ENCODE measurements at places on chromosomes 5 and 9. TPM values are rescaled to one million over a fixed set of nuclear protein-coding genes. Genes with fewer than 3 reads are reported as not detected.

- DNase-seq = no peak
Measured at GRCh38 chr9:120652934-120653333, 61.3 kb downstream of the MEGF9 start.

The ABCA2 gene
- total RNA-seq = 4.7 TPM

The ARHGEF28 gene
- not detected for total RNA-seq

The IL13 gene
- total RNA-seq = 0.49 TPM

DNA sequence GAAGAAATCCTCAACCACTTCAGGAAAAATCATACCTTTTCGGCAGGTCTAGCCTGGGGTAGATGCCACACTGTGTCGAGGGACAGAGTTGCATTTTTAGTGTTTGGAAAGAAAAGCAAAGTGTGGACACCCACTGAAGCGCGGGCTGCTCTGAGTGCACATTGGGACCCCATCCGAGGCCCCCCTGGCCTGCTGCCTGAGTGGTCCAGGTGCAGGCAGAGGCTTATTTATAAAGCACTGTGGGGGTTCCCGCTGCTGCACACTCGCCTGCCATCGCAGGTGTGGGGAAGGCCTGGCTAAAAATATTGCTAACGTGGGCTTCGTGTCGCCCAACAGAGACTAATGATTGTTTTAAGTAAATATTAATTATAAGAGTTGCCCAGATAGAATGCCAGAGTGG is 119.4 kb downstream of the CRB2 start:
- DNase-seq = no peak

The PRDM12 gene
- not detected for total RNA-seq

The ITK gene
- total RNA-seq = 340 TPM

The GRHPR gene
- total RNA-seq = 72.8 TPM

- no peak for DNase-seq
Measured at GRCh38 chr5:179125789-179126505, 65.8 kb downstream of the ZNF354C start.

DNA sequence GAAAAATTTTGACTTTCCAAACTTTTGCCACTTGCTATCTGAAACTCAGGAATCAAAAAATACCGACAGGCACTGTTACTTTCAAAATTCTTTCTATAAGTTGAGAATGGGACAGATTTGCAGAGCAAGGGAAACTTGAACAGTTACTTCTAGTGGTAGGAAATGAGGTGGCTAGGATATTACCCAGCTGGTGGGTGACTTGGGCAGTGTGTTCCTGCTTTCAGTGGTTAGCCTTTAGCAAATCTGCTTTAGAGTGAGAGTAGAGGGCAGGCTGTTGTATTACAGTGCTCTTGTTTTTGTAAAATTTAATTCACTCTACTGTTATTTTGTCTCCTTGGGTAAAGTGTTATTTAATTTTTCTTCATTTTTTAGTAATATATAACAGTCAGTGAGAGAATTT is 40.2 kb upstream of the ROPN1L start:
- no peak for DNase-seq

DNA sequence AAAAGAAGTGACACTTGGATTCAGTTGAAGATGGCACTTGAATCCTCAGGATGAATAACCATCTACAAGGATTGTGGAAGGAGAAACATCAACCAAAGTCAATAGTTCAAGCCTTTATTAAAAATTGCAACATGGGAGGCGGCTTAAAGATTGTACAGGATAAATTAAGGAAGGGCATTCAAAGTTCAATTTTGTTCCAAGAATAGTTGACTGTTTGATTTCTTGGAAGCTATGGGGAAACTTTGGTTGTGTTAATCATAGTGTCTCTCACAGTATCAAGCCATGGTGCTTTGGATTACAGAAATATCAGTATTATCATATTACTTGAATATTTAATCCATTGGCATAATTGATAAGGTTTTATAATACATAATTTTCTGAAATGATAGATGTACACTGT is 1844.3 kb downstream of the MAT2B start:
- no peak for DNase-seq

DNA sequence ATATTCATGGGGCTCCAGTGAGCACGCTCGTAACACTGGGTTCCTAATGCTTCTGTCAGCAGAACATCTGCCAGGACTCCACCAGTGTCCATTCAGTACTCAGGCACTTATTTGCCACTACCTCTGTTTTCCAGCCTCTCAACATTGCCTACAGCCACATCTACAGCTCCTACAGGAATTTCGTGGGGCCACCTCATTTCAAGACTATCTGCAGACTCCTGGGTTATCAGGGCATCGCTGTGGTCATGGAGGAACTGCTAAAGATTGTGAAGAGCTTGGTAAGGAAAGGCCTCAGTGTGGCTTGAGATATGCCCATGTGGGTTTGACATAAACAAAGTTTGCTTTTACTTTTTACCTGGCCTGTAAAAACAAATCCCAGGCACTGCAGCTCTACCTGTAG is 92.9 kb downstream of the CYFIP2 start:
- no peak for DNase-seq

DNA sequence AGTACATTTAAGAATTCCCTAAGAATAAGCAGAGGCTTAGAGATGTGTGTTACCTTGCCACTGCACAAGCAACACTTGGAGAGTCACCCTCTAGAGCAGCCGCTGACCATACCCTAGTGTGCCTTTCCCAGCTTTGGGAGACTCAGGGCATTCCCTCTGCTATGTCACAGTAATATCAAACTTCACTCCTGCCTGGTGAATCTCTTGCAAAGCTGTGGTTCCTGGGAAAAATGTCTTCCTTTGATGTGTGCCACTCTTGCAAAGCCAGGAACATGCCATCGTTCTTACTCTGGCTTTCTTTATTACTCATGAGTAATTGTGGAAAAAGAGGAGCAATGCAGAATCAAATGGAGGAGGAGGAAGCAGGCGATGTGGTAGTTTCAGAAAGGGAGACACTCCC is 173.2 kb downstream of the CCDC192 start:
- no peak for DNase-seq

The NUTM2G gene
- total RNA-seq = not detected

DNA sequence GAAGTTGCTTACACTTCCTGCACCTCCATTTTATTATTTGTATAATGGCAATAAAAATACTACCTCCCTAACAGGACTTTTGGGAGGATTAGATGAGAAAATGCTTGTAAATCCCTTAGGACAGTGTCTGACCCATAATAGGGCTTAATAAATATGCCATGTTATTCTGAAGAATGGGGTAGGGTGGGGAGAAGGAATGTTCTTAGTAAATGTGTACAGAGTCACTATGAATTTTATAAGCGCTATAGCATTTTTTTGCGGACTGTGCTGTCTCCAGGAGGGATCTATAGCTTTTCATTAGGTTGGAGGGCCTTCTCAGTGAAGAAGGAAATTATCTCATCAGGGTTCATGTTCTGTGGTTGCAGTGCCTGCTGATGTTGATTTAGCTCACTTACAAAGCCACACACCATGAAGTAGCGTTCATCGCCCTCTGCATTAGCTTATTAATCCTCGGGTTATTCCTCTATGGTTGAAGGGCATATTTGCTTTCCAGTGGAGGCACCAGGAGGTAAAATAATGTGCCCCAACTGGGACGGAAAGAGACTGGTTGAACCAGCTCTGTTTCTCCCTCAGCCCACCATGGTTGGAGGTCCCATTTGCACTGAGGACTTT is 497.1 kb downstream of the ARHGEF28 start:
- DNase-seq = no peak

The DEPDC1B gene
- total RNA-seq = 35.8 TPM

DNA sequence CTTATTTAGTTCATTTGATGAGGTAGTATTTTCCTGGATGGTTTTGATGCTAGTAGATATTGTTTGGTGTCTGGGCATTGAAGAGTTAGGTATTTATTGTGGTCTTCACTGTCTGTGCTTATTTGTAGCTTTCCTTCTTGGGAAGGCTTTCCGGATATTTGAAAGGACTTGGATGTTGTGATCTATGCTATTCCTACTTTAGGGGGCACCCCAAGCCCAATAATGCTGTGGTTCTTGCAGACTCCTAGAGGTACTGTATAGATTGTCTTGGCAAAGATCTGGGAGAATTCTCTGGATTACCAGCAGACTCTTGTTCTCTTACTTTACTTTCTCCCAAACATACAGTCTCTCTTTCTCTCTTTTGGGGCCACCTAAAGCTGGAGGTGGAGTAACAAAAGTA is 315.7 kb downstream of the MAT2B start:
- DNase-seq = no peak

DNA sequence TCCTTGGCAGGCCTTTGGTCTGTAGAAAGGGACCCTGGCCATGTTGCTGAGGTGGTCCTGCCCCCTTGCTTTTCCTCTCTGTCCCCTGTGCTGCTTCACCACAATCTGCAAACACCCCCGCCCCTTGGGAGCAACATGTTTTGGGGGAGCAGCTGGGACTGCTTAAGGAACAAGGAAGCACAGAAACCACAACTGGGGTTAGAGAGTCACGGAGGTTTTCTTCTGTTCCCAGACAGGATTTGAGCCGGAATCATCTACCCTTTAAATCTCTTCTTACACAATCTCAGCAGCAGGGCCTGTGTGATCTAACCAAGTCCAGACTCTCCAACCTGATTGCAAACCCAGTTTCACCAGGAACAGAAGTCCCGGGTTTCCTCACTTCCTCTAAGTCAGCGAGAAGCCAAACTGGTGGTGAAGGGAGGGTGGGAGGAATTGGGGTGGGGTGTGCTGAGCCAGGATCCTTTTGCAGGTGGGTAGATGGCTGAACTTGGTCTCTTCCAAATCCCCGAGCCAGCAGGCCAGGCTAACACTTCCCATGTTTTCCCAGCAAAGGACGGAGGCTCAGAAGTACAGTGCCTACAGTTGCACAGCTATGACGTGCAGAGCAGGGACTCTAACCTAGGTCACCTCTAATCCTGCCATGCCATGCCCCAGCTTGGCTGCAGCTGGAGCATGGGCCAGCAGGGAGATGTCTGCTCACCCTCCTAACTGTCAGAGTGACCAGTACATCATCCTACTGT is 25.0 kb downstream of the SH3PXD2B start:
- DNase-seq = no peak

- peak; percentile 49 for DNase-seq
Measured at GRCh38 chr5:132485641-132486317, 4.8 kb downstream of the IRF1 start.

GRCh38 chr5:119386596-119387344 is 31.0 kb downstream of the TNFAIP8 start:
- no peak for DNase-seq

The BNIP1 gene
- 29.4 TPM for total RNA-seq

The AQP3 gene
- 7.2 TPM for total RNA-seq

- DNase-seq = no peak
Measured at GRCh38 chr5:33474931-33475499, 34.2 kb downstream of the TARS1 start.

DNA sequence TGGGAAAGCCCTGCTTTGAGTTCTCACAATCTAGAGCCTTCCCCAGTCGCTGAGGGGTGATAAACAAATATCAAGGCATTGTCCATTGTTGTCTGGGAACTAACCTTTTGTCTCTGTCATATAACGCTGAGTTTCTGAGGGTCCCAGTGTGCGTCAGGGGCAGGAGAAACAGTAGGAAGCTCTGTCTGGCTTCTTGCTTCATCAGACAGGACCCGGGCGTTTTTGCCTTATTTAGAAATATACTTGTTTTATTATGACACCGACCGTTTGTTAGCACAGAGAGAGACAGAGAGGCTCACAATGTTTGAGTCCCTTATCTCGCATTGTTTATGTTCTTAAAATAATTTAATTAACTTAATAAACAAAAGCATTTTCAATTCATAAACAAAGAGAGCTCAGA is 204.9 kb upstream of the GAS1 start:
- DNase-seq = no peak

The KCNIP1 gene
- total RNA-seq = not detected

DNA sequence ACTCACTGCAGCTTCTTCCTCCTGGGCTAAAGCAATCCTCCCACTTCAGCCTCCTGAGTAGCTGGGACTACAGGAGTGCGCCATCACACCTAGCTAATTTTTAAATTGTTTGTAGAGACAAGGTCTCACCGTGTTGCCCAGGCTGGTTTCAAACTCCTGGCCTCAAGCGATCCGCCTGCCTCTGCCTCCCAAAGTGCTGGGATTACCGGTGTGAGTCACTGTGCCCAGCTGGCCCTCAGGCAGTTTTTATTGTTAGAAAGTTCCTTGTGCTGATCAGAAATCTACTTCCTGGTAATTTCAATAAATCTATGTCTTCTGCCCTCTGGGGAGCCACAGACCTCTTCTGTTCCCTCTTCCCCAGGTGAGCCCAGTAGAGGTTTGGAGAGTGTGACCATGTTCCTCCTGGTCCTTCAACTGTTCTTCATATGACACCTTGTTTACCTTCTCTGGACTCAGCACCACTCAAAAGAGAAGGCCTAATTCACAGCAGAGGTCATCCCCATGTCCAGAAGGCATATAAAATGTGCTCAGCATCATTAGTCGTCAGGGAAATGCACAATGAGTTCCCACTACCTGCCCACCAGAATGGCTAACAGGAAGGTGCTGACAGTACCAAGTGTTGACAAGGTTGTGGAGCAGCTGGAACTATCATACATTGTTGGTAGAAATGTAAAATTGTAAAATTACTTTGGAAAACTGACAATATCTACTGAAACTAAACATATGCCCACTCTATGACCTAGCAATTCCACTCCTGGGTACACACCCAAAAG is 10.4 kb downstream of the TMOD1 start:
- no peak for DNase-seq

GRCh38 chr9:13224366-13224765 is 55.1 kb downstream of the MPDZ start:
- no peak for DNase-seq

DNA sequence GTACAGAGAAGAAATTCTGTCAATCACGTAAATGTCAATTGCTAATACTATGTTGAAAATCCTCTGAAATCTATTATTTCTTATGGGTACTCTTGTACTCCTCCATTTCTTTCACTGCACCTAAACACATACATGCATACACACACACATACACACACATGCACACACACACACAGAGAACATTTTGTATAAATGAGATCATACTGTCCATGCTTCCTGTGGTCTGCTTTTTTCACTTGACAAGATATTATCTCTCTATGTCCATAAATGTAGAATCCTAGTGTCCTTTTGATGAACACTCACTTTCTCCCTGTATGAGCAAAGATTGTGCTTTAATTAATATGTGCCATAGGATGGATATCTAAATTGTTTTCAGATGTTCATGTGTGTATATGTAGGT is 32.7 kb upstream of the TLR4 start:
- DNase-seq = no peak

The CNTFR gene
- not detected for total RNA-seq

- DNase-seq = no peak
Measured at GRCh38 chr5:20486826-20487225, 498.8 kb upstream of the CDH18 start.

- DNase-seq = no peak
Measured at GRCh38 chr9:98161851-98162250, 30.6 kb downstream of the CORO2A start.
